ENCODE measurements at places on chromosomes 12 and 14.

- no peak for DNase-seq
Measured at GRCh38 chr14:21780429-21781084, 106.9 kb upstream of the OR4E1 start.

DNA sequence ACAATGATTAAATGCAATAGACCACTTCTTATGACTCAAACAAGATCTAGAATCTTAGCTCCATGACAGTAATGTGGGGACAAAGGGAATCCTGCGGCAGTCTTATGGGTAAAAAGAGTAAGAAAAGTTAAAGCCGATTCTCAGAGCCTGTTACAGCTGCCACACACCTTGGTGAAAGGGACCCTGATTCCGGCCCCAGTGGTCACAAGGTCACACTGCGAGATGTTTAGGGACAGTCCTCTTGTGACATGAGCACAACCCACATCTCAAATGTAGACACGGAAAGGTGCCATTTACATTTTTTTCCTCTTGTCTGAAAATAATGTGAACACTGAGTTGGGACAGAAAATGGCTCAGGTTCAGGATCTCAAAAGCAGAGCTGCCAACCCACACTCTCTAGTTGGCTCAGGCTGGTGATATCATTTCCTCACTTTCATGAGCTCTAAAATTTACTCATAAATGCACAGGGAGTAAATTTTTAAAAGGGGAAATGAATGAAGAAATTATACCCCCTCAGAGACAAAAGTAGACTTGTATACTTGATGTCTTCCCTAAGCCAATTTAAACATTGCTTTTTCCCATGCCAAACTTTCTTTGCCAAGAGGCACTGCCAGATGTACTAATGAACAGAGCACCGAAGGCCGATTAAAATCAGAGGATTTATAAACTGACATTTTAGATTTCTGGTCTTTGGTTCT, 113.1 kb upstream of the OVCH1 start:
- DNase-seq: no peak

DNA sequence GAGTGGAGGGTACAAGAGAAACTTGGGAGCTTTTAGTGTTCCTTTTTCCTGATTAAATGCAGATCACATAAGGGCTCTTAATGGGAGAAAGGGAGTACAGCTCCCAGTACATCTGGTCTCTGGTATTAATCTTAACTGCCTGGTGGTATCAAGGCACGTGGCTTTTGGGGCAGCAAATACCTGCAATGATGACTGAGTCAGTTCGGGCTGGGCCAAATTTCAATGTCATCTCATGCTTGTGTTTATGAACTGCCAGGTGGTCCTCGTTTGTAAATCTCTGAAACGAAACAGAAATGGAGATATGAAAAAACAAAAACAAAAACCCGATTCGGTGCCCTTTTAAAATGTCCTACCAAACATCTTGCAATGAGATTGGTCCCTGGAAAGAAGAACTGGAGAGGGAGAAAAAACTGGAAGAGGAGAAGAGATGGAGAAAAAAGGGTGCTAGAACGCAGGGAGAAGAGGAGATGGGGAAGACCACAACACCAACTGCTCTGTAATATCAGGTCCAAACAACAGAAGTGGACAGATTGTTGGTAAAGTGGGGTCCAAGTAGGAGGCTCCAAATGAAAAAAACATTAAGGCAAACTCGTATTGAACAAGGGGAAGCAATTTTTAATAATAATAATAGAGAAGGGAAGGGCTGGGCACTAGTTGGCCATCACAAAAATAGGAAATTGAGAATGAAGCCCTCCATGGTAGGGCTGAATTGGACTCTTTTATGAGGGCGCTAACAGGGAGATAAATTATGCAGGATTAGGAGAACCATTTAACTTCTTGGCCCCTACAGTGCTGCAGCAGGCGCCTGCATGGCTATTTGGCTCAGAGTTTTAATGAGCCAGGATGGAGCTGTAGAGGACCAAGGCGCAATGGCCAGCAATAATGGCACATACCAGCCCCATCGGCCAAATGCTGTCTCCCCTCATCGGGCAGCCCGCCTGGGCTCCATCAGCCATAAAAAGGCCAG, 45.4 kb upstream of the NPFF start:
- no peak for DNase-seq

- peak; percentile 76 for DNase-seq
Measured at GRCh38 chr12:106673141-106673540, 90.3 kb downstream of the RFX4 start.

- no peak for DNase-seq
Measured at GRCh38 chr12:102052192-102053061, 9.4 kb downstream of the WASHC3 start.

GRCh38 chr14:52338051-52338681, 24.1 kb downstream of the PTGER2 start:
- DNase-seq: peak; percentile 45

DNA sequence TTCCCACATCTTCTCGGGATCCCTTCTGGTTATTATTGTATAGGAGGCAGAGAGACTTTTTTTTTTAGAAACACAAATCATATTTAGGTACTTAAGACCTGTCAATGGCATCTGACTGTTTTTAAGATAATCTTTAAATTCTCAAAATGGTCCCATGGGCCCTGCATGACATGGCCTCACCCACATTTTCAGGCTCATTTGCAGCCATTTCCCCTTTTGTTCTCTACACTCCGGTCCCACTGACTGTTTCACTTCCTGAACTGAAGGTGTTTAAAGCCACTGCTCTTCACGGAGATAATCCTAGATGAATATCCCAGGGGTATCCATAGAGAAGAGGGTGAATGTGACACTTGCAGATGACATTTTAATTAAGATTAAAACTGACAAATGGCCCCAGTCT, 12.3 kb upstream of the C12orf71 start:
- DNase-seq: no peak

DNA sequence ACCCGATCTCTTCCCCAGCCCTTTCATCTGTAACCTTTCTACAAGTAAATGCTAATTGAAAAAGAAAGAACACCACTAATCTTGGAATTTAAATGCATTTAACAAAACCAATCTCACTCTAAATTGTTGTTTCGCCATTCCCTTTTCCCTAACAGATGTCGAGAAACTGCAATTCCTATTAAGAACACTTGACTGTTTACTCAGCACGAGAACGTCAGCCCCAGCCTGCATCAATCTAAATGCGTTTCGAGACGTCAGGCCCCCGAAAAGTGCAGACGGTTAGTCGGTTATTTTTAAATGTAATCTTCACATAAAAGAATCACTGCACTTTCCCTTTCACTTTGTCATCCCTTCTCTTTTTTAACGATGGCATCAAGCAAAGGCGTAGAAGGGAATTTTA, 837.6 kb downstream of the VRK1 start:
- DNase-seq: no peak

GRCh38 chr12:69739287-69740191, 879 bp downstream of the RAB3IP start:
- DNase-seq: peak; percentile 41

- DNase-seq: peak; percentile 67
Measured at GRCh38 chr12:88298761-88299242, 156.7 kb downstream of the TMTC3 start.

- no peak for DNase-seq
Measured at GRCh38 chr14:29925101-29925722, 2.4 kb downstream of the PRKD1 start.

GRCh38 chr12:52216807-52217206, 16.2 kb upstream of the KRT7 start:
- DNase-seq: no peak

All from myocyte (in vitro differentiated cells).